ENCODE measurements at places on chromosomes 3 and 15.

DNA sequence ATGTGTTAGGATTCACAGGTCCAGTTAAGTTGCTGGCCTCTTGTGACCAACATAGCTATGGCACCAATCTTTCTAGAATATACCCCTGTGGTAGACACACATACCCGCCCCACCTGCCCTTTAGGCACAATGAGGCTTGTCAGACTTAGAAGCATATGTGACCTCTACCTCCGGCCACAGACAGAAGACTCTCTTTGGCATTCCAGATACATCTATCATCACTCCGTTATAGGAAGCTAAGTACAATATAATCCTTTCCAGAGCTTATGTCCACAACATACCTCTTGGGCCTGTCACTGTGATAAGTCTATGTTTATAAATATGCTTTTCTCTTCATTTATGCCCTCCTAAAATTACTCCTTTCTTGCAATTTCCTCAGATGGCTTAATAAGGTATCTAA is 39.8 kb downstream of the CD47 start:
- no peak for DNase-seq

DNA sequence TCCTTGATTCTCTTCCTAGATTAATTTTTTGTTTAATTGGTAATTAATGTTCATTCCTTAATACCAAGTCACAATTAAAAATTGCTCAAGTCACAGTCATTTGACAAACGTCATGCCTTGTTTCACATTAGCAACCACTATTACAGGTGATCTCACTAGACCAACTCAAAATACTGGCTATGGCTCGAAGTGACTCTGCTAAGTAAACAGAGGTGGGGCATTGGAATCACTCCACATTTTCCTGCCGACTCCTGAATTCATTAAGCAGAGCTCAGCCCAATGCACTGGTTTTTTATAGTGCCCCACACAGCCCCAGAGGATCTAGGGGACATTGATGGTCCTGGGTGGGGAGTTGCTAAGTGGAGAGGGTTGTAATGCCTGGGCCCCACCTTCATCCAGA is 201.2 kb upstream of the NSMCE3 start:
- DNase-seq: no peak

DNA sequence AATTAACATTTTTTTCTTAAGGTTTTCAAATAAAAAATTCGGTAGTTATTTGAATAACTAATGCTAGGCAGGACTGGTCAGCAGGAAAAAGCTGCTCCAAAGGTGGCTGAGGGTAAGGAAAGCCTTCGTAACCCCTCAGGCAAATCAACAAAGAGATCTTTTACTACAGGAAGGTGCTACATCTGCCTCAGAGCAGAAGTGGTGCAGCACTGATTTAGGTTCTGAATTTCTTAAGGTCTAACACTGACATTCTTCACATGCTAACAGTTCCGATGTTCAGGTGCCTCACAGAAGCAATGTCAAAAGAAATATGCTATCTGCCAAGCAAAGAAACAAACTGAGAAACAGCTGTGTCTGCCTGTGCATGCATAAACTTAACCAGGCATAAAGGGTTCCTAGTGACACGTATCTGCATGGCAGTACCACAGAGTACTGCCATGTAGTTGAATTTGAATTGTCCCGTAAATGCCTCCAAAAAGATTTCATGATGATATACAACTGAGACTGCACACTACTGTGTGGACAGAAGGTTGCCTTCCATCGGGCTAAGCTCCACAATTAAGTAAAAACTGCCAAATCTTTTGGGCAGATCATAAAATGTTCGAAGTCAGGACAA is 275.0 kb upstream of the NSMCE3 start:
- DNase-seq: no peak

GRCh38 chr3:169847896-169848295 is 21.8 kb downstream of the LRRC31 start:
- no peak for DNase-seq

GRCh38 chr15:65208647-65209046 is 2.6 kb downstream of the CILP start:
- no peak for DNase-seq

DNA sequence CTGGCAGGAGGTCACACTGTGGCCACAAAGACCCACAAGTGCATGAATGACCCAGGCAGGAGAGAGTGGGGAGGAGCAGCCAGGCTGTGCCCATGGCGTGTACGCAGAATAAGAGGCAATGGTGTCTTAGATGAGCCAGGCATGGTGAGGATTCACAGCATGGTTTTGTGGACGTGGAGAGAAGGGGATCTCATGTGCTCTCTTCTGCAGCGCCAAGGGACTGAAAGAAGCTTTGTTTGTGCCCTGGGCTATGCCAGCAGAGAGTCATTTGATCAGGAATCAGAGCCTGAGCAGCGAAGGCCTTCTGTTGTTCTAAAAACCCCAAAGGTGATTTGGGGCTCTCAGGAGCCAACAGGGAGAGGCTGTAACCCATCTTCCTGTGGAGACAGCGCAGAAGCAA is 18.7 kb upstream of the RPP14 start:
- DNase-seq: no peak

GRCh38 chr3:109050591-109051167 is 67.3 kb downstream of the MORC1 start:
- peak; percentile 24 for DNase-seq

- peak; percentile 67 for DNase-seq
Observed at GRCh38 chr3:30655187-30655812, 48.9 kb downstream of the TGFBR2 start.

DNA sequence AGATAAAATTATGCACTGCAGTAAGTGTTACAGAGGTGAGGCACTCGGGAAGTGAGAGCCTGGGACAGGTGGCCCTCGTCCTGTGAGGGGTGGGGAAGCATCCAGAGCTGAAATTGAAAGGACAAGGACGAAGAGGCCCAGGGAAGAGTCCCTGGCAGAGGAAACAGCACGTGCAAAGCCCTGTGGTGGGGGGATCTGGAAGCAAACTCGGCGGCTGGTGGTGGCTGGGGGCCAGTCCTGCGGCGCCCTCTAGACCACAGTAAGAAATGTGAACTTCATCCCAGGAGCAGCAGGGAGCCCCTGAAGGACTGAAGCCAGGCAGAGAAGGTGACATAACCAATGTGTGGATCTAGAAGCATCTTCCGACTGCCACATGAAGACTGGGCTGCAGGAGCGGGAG is 42.8 kb downstream of the GRIP2 start:
- no peak for DNase-seq

- no peak for DNase-seq
Observed at GRCh38 chr3:180855956-180856355, 56.5 kb upstream of the FXR1 start.

- DNase-seq: no peak
Observed at GRCh38 chr15:69880571-69881301, 217.0 kb downstream of the TLE3 start.

DNA sequence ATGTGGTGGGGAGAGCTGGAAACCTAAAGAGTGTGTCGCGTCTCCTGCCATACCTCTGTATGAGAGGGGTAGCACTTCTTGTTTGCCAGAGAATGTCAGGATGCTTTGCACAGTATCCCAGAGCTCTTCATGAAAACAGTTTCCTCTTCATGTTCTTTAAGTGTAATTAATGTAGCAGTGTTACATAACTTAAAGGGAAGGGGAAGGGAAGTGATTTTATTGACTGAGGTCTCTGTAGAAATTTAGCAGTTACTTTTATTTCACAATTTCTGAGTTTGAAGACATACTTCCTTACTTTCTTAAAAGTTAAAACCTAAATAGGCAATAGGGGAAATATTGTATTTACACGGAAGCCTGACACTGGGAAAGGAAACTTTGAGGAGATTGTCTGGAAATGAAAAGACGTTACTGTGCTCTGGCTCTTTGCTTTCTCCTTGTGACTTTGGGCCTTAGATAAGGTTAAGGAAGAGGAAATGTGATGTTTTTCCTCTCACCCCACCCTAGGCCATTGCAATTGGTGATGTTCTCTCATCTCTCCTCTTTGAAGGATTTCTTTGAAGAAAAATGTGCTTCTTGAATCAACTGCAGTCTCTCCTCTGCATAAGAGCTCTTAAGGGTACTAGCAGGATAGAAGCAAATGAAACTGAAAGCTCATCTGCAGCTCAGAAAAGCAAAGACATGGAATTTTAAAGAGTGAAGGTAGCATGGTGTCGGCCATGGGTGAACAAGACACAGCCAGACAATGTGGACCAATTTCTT is 6.0 kb downstream of the NXPE3 start:
- DNase-seq: peak; percentile 13

DNA sequence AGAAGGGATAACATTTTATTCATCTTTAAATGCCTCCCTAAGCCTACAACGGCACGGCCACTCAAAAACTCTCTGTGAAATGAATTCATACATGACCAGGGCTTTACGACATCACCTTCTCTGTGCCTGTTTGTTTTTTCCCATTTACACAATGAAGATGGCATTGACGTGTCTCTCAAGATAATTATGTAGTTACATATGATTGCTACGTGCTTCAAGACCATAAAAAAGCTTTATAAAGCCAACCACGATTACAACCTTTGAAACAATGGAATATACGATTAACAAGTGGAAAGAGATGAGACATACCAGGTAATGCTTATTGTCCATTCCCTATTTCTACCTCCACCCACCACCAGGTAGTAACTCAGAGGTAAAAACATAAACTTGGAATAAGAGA is 168.4 kb downstream of the P3H2 start:
- DNase-seq: no peak

DNA sequence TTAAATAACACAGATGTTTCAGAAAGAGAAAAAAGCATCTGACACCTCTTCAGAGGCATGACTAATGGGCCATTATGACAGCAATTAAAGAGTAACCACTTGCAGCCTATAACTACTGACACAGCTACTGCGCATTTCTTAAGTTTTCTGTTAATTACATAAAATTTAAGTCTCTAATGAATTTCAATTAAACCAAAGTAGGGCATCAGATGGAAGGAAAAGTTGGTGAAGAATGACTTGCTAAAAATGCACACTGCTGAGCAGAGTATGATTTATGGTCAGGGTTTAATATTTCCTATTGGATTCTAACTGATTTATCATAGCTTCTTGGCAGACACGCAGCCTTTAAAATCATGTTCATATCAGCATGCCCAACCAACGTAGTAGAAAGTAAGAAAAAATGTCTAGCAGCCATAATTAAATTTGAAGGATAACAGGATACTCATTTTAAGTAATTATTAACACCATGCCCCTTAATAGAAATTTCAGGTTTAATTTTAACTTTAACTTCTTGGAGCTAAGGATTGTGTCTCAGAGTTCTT is 140.0 kb downstream of the CBLB start:
- DNase-seq: no peak

DNA sequence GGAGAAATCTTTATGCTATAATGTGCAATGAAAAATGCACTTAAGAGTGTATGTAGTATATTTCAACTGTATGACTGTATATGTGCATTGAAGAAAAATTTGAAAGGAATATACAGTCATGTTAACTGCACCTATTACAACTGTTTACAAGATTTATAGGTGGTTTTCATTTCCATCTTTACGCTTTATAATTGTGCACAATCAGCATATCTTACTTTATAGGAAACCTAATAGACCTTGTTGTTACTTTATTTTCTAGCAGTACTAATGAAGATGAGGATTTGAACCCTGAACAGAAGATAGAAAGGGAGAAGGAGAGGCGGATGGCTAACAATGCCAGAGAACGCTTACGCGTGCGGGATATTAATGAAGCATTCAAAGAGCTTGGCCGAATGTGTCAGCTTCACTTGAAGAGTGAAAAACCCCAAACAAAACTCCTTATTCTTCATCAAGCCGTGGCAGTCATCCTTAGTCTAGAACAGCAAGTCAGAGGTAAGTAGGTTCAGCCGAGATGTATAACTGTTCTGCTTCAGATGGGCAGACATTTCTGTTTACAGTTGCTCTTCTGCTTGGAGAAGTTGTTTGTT is 103.4 kb upstream of the CGNL1 start:
- no peak for DNase-seq

All from CD4-positive, alpha-beta T cell treated with Interleukin-2 at 100 ng/mL for 4 hours (primary cell).